ENCODE measurements at places on chromosomes 2 and 18.

GRCh38 chr2:142130111-142131009 lies 456 bp downstream of the LRP1B start:
- no peak for DNase-seq

- DNase-seq: no peak
These were observed 336.6 kb upstream of the SALL3 start for GRCh38 chr18:78643004-78643403.

GRCh38 chr2:37350034-37350433 lies 5.6 kb downstream of the QPCT start:
- no peak for DNase-seq

- no peak for DNase-seq
These were observed 141.4 kb downstream of the SNTG2 start for GRCh38 chr2:1091895-1092585.

DNA sequence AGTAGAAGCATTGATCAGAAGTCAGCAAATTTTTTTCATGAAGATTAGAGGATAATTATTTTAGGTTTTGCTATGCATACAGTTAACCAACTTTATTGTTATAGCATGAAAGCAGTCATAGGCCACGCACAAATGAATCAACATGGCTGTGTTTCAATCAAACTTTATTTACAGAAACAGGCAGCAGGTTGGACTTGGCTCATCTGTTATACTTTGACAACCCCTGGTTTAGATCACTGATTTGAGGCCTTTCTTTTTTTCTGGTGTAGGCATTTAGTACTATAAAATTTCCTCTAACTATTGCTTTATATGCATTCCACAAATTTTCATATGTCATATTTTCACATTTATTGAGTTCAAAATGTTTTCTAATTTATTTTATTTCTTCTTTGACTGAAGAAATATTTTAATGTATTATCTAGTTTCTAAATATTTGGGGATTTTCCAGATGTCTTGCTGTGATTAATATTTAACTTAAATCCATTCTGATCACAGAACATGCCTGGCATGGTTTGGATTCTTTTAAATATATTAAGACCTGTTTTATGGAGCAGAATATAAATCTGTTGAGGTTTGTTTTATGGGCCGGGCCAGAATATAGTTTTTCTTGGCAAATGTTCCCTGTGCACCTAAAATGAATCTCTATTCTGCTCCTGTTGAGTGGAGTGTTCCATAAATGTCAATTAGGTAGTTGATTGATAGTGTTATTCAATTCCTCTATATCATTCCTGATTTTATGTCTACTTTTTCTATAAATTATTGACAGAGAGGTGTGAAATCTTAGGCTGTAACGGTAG lies 116.3 kb upstream of the KLHL29 start:
- DNase-seq: no peak

GRCh38 chr2:73827018-73827417 lies 1.7 kb upstream of the STAMBP start:
- DNase-seq: no peak

- no peak for DNase-seq
These were observed 173.9 kb downstream of the SUCLG1 start for GRCh38 chr2:84285056-84285747.

DNA sequence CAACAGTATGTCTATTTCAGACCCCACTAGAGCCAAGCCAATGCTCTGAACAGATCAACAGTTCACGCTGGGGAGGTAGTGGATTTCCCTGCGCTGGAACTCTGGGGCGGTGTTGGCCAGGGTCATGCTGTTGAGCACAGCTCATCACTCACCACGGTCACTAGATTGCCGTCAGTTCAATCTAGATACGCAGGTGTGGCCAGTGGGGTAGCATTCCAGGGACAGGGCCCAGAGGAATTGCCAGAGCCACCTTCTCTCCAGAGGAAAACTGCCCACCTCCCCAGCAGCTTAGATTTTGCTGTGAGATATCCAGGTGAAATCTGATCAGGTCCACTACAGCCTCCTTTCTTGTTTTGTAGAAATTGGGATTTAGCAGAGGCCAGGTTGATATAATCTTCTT lies 101.8 kb downstream of the SOX11 start:
- no peak for DNase-seq

DNA sequence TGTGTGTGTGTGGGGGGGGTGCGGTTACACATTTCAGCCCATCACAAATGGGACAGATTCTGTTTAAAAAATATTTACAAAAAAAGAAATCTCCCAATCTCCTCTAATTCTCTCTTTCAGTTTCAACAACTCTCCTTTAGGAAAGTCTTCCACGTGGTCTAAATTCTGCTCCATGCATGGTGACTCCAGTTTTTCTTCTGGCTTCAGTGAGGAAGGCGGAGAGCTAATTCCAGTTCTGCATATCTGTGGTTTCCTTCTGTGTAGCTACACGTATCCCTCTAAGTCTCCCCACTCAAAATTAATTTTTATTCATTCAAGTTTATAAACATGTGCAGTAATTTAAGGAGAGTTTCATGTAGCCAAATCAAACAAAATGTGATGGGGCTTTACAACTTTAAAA lies 111.6 kb downstream of the SLC4A3 start:
- no peak for DNase-seq

- DNase-seq: peak; percentile 23
These were observed 10.7 kb downstream of the CAB39 start for GRCh38 chr2:230723363-230723762.

- no peak for DNase-seq
These were observed 69.8 kb upstream of the RASGRP3 start for GRCh38 chr2:33406622-33407021.

GRCh38 chr2:169129703-169130243 lies 60.4 kb downstream of the DHRS9 start:
- DNase-seq: no peak

- DNase-seq: no peak
These were observed 15.4 kb upstream of the LYPD6B start for GRCh38 chr2:149023091-149023490.

GRCh38 chr2:121804340-121804739 lies 48.9 kb downstream of the TSN start:
- DNase-seq: no peak

DNA sequence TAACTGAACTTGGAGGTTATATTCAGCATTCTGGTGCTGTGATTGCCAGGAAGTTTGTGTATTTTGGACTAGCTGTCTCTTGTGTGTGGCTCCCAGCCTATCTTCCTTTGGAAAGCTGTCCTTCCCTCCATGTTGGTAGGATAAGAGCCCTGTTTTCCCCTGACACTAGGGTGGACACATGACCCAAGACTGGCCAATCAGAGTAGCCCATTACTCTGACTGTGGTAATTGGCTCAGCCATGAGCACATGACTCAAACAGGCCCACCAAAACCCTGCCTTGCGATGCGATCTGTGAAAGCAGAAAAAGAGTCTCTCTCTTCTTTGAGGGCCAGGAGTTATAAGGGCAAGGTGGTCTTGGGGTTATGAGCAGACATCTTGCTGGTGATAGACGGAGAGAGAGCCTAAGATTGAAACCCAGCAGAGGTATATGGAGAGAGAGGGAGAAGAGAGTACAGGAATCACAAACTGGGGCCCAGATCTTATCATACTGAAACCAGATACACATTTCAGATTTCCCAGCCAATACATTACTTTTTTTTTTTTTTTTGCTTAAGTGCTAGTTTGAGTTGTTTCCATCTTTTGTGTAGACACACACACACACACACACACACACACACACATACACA lies 45.3 kb upstream of the SERPINE2 start:
- DNase-seq: no peak

- DNase-seq: no peak
These were observed 11.5 kb downstream of the NPC1 start for GRCh38 chr18:23574611-23575308.

DNA sequence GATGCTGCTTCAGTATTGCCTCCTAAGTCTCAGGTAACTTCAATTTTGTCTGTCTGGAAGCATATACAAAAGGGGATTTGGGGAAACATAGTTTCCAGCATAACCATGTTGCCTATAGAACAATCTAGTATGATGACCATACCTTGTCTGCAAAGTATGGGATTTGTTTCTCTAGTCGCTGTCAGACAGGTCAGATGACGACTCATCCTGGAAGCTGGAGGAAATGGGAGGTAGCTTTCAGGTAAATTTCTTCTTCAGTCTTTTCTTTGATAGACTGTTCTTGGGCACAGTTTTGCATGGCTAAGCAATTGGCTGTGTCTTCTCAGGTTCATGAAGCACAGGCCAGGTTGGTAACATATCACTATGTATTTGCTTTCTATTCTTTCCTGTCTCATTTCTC lies 2.8 kb upstream of the OSBPL6 start:
- DNase-seq: no peak

DNA sequence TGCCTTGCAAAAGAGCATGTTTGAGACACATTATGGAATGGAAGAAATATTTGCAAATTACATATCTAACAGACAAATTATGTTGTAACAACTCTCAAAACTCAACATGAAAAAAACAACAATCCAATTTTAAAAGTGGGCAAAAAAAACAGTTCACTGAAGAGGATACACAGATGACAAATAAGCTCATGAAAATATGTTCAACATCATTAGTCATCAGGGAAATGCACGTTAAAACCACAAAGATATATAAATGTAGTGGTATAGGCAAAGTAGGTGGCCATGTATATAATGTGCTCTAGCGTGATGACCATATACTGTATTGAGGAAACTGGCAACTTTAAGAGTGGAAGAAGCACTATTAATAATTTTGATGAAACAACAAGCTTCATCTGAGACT lies 220.1 kb downstream of the IRS1 start:
- no peak for DNase-seq

- DNase-seq: no peak
These were observed 44.0 kb upstream of the SPP2 start for GRCh38 chr2:234006501-234006900.

DNA sequence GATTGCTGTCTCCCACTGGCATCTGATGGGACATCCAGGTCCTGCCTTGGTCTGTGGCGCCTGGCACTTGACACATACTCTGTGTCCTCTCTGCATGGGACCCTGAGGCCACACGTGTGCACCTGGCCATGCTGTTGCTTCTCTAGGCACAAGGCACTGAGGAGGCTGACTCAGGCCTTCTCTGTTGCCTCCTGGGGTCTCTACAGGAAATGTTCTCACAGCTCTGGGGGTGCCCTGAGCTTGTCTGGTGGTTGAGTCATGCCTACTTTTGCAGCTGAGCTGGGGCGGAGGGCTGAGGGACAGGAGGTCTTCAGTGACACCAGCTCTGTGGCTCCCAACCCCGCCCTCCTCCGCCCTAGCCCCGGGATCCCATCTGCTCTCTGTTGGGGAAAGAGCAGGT lies 207.0 kb upstream of the HS6ST1 start:
- DNase-seq: no peak

DNA sequence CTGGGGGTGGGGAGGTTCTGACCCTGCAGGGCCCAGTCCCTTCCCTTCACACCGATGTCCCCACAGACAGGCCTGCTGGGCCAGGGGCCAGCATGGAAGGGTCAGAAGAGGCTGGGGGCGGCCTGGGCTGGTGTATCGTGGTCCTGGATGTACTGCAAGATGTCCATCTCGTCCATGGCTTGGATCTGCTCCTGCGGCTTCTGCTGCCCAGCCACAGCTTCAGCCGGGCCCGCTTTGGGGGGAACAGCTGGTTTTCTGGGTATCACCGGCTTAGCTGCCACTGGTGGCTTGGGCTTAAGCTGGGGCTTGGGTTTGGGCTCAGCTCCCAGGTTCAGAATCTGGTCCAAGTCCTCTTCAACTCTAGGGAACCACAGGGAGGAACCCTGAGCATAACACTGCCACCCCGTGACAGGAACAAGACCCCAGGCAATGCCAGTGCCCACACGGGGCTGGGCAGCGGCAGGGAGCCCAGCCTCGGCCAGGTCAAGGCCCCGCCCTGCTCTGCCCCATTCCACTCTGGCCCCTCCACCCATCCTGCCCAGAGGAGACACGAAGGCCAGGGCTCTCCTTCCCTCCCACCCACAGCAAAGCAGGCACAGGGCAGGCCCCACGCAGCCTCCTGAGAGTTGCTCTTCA lies 31.9 kb downstream of the HS1BP3 start:
- no peak for DNase-seq

Data from CD4-positive, alpha-beta T cell (primary cell).